ENCODE measurements at places on chromosomes 12 and 14.

- no peak for DNase-seq
Measured at GRCh38 chr12:32826807-32827412, 69.7 kb downstream of the PKP2 start.

GRCh38 chr14:102722646-102723045, 54.6 kb upstream of the TRAF3 start:
- DNase-seq: no peak

GRCh38 chr12:121893961-121894460, 5.4 kb downstream of the PSMD9 start:
- DNase-seq: peak; percentile 56

GRCh38 chr12:51911788-51912711, 4.7 kb downstream of the ACVRL1 start:
- peak; percentile 18 for DNase-seq

- DNase-seq: no peak
Measured at GRCh38 chr14:80768646-80769045, 172.9 kb downstream of the CEP128 start.

GRCh38 chr12:43832463-43833168, 3.3 kb upstream of the TMEM117 start:
- no peak for DNase-seq

Measured in A673 (cell line).